ENCODE measurements at places on chromosomes 7 and 10. TPM values are rescaled to one million over a fixed set of nuclear protein-coding genes. Genes with fewer than 3 reads are reported as not detected.
A peak's percentile ranks its signal among the peaks of the same experiment; 100 is the strongest.

DNA sequence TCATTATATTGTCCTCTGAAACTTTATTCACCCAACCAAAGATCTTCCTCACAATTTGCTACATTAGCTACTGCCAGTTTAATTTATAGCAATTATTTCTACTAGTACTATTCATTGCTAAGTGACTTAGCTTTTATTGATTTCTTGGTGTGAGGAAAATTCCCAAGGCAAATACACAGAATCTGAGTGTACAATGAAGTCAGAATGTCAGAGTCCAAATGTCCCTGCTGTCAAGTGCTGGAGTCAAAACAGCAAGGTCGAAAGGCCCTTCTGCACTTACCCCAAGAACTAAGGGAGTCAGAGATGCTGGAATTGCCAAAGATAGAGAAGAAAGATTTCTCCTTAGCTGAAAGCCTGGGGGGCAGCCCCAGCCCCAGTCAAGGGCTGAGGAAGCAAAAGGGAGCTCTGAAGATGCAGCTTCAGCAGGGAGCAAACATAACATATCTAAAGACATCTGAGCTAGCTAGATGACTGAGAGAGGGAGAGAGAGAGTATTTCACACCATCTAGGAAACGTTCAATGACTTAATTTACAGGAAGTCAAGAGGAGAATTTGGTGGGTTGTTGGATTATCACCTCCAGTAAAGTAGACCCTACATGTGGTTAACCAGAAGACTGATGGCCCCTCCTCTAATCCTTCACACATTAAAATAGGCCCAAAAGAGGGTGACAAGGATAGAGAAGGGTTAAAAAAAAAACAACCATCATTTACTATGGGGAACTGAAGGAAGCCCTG is 36.6 kb upstream of the SAMD8 start:
- DNase-seq: no peak

DNA sequence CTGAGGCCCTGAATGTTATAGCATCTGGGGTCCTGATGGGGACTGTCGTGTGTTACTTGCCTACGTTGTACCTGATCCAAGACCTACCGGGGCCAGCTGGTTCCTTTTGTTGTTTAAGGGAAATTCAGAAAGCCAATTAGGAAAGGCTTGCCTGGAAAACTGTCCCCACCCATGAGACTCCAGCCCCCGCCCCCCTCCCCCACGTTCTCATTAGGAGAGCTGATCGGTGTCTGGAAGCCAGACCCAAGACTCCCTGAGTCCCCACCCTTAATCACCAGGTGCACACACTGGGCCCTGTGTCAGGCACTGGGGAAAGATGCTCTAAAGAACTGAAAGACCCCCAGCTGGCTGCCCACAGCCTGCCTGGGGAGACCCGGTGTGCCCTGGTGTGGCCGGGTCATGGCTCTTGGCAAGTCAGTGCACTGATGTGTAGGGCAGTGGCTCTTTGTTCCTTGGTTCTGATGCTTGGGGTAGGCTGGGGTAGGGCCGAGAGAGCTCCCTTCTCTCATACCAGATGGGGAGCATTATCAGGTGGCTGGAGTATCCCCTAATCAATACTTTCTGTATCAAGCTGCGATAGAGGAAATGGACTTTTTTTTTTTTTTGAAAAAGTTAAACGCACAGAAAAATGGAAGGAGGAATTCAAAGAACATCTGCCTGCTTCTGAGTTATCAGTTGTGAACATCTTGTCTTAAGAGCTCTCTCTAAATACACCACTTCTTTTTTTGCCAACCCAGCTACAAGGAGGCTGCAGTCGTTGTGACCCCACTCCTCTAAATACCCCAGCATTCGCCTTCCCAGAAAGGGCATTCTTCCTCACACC is 16.9 kb downstream of the TSPAN15 start:
- DNase-seq: no peak

- DNase-seq: no peak
Measured at GRCh38 chr7:34128762-34129161, 223.4 kb downstream of the BMPER start.

- DNase-seq: no peak
Measured at GRCh38 chr7:22061775-22062174, 116.1 kb upstream of the CDCA7L start.

APBB1IP gene
- total RNA-seq: 18.2 TPM

PTF1A gene
- not detected for total RNA-seq

GRCh38 chr7:116840256-116840655 is 22.1 kb upstream of the CAPZA2 start:
- no peak for DNase-seq

GRCh38 chr10:129601737-129602136 is 134.7 kb downstream of the MGMT start:
- DNase-seq: no peak

DNA sequence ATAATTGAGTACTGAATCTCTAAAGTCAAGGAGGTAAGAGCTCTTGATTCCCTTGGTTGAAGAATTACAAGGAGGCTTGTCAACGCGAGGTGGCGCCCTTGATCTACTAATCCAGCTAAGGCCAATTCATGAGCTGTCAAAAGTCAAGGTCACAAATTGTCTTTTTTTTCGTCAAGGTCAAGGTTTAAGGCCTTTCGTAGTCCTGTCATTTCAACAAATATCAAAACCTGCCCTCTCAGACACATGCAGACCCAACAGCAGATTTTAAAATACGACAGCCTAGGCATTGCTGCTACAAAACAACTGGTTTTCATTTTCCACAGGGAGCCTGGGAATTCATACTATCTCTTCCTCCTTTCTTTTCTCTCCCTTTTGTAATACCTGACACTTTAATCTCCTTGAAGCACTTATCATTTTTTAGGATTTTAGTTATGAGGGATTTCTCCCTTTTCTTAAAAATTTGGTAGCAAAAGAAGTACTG is 3.6 kb downstream of the HOXA13 start:
- DNase-seq: peak; percentile 98

DMBT1 gene
- total RNA-seq: not detected

RBM20 gene
- 1.9 TPM for total RNA-seq

DNA sequence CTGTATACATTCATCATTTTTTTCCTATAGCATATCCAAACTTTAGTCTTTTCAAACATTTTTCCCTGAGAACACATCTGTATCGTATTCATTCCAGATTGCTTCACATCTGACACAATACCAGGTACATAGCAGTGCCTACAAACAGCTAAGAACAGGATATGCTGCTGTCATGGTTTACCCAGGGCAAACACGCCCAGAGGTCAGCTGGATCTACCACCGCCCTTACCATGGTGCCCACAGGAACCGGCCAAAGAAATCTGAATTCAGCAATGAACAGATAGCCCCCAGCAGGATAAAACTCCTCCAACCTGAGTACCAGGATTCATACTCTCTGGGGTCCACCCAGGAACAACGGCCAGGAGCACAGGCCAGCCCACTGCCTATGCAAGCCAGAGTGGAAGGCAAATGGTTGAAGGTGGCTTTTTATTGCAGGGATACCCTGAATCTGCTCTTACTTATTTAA is 43.0 kb downstream of the TNS3 start:
- no peak for DNase-seq

GRCh38 chr10:118635674-118636402 is 40.4 kb upstream of the PRLHR start:
- no peak for DNase-seq

CCDC146 gene
- total RNA-seq: 6.9 TPM

PNLIPRP1 gene
- not detected for total RNA-seq

GRCh38 chr7:339062-339342 is 49.0 kb downstream of the FOXL3 start:
- DNase-seq: no peak

DNA sequence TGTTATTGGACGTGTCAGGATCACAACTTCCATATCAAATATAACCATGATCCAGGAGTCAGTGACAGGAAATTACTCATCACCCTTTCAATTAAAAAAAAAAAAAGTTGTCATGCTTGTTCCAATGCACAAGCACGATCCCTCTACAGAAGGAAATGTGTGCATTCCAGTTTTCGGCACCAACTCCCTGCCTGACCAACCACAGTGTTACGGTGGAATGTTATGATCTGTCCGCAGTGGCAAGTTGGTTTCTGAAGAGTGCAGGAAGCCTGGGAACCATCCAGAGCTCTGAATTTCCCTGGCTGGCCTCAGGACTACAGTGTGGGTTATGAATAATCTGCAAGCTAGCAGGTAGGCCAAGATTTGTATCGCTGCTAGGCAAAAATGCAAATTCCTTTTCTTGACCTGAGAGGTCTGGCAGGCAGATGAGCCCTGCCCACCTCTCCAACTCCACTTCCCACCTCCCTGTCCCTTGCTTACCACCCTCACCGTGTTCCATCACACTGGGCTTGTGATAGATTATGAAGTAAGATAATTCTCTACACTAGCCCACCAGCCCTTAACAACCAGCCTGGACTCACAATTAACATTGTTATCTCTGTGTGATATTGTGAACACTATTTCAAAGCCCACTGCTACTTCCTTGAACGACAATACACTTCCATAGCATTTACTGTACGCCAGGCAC is 20.4 kb downstream of the FRMPD2 start:
- no peak for DNase-seq

UTF1 gene
- not detected for total RNA-seq

Measured in omental fat pad (tissue), 4 donors.